ENCODE measurements at places on chromosomes 12 and 14. TPM values are rescaled to one million over a fixed set of nuclear protein-coding genes. Genes with fewer than 3 reads are reported as not detected.
A peak's percentile ranks its signal among the peaks of the same experiment; 100 is the strongest.

Gene CMKLR1
- total RNA-seq: 1.4 TPM

- no peak for DNase-seq
These were observed 235.7 kb downstream of the TTC8 start for GRCh38 chr14:89060191-89060590.

DNA sequence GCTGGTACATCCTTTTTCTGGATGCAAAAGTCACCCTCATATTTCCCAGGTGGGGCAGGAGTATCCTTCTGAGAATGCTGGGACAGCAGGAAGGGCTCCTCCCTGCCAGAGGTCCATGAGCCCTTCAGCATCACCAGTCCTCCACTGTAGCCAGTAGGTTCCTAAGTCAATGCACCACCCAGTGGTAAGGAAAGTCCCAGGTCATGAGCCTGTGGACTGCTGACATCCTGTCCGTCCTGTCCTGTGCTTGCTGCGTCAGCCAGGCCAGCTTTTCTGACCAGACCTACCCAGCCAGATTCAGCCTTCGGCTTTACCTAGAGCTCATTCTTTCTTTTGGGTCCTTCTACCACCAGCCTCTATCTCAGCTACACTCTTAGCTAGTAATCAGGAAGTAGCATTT, 23.0 kb upstream of the ACTN1 start:
- DNase-seq: peak; percentile 27

Gene ASPG
- total RNA-seq: 3.4 TPM

GRCh38 chr12:402029-402389, 565 bp downstream of the CCDC77 start:
- DNase-seq: peak; percentile 16

All from WTC11 (cell line).